ENCODE measurements at places on chromosomes 5 and 9. TPM values are rescaled to one million over a fixed set of nuclear protein-coding genes. Genes with fewer than 3 reads are reported as not detected.

DNA sequence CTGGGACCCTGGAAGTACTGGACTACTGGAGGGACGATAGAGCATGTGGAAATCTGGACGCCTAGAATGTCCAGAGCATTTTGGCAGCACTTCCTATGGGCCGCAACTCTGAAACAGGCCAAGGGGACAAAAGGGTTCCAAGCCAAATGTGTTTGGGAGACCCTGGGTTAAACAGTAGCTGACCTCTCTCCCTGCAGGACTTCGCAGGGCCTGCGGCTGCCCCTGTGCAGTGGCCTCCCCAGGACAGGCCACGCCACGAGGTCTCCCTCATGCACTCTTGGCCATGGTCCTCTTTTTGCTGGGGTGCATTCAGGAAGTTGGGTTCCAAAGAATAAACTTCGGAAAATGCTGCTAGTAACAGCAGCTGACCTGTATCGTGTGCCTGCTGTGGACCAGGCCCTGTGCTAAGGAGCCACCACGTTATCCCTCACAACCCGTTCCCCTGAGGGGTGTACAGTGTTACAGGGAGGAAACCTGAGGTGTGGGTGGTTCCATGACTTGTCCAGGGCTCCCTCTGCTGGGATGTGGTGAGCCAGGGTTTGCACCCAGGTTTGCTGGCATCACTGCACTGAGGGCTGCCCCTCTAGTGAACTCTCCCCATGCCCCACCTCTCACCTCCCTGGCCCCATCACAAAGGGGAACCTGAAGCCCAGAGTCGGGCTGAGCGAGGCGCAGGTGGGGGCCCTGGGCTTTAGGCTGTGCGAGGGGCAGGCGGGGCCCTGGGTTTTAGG lies 79.4 kb downstream of the AMBP start:
- no peak for DNase-seq

GRCh38 chr5:68920888-68921287 lies 172.9 kb upstream of the SLC30A5 start:
- no peak for DNase-seq

DNA sequence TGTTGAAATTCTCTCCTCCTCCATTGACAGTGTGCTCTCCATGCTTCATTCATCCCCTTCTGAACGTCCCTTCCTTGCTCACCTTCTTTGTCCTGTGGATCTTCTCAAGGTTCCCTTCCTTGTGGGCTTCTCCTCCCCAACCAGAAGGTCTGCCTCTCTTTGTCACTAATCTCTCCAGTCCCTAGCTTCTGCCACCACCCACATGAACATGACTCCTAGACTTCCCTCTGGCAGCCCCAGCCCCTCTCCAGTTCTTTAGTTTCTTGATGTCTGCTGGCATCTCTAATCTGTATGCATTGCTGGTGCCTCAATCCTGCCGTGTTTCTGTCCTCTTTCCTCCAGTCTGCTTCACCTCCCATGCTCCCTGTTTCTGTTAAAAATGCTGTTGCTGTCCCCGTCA lies 79.3 kb downstream of the ARHGAP26 start:
- DNase-seq, result no peak

DNA sequence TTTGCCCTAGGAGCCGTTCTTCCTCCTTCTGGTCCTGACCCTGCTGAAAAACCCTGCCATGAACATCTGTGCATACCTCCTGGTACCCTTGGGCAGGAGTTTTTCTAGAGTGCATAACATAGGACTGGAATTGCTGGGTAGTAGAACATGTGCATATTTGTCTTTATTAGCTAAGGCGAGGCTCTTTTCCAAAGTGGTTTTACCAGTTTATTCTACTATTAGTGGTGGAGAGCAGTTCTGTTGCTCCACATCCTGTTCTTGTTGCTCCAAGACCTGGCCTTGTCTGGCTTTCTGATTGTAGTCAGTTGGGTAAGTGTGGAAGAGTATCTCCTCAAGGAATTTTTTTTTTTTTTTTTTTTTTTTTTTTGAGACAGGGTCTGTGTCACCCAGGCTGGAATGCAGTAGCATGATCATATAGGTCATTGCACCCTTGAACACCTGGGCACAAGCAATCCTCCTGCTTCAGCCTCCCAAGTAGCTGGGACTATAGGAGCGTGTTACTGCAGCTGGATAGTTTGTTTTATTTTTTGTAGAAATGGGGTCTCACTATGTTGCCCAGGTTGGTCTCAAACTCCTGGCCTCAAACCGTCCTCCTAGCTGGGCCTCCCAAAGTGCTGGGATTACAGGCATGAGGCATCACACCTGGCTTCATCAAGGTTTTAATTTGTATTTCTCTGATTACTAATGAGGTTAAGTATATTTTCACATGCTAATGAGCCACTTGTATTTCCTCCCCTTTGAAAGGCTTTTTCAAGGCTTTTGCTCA lies 85.2 kb downstream of the SPRY4 start:
- DNase-seq, result no peak

DNA sequence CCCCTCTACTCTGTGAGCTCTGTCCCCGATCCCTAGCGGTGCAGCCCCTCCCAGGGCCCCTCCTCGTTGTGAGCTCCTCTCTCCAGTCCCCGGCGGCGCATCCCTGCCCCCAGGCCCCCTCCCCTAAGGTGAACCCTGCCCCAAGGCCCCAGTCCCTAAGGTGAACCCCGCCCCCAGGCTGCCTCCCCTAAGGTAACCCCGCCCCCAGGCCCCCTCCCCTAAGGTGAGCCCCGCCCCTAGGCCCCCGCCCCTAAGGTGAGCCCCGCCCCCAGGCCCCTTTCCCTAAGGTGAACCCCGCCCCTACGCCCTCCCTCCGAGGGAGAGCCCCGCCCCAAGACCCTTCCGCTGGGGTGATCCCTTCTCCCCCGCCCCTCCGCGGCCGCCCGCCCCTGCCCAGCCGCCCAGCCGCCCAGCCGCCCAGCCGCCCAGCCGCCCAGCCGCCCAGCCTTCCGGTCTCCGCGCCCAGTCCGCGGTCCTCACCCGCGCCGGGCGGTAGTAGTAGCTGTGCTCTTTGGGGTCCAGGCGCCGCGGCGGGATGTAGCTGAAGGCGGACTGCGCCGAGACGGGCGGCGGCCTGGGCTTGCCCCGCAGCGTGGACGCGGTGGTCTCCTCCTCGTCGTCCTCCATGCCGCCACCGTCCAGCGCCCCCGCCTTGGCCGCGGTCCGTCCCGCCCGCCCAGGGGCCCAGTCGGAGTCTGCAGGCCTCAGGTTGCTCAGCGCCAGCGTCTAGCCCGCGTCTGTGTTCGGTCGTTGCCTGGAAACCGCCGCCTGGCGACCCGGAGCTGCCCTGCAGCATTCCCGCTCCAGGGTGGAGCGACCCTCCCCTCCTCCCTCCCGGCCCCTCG lies at the start of gene CFAP90:
TSS of gene CFAP90 (minus strand) at position 739 of the 845 bp plus-strand sequence. CDS start at position 627, 112 bp downstream.
- DNase-seq, result peak; percentile 32

DNA sequence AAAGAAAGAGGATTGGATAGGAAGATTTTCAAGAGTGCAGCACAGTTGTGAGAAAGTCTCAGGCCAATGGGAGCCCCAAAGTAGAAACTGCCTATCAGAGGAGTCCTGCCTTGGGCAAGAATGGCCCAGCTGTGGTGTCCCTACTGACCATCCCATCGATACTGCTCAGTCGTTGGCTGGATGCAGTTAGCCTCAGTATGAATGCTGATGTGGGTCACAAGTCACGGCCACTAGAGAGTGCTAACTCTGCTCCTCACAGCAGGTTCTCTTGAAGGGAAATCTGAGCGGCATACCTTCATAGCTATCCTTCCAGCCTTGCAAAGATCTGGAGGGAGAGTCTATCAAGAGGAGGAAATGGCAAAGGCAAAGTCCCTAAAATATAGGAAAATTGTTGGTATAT lies 11.6 kb upstream of the CETN3 start:
- DNase-seq, result no peak

GRCh38 chr5:114360357-114360756 lies 1.5 kb upstream of the KCNN2 start:
- DNase-seq, result no peak

GRCh38 chr9:36999728-37000333 lies 34.2 kb downstream of the PAX5 start:
- DNase-seq, result no peak

DNA sequence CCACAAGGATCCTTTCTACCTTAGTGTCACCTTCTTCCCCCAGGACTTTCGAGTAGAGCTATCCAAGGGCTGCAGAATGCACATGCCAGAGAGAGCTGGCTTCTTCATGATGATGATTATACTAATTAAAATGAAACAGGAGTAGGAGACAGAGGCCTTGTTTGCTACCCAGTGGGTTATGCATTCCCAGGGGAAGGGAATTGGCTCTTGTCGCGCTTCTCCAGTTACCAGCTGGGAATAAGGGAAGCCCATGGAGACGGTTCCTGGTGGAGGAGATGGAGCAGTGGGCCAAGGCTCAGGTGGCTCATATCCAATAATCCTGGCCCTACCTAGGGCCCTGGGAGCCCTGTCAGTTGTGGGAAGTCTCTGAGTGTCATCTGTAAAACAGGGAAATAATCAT lies 65.1 kb downstream of the WWC1 start:
- no peak for DNase-seq

DNA sequence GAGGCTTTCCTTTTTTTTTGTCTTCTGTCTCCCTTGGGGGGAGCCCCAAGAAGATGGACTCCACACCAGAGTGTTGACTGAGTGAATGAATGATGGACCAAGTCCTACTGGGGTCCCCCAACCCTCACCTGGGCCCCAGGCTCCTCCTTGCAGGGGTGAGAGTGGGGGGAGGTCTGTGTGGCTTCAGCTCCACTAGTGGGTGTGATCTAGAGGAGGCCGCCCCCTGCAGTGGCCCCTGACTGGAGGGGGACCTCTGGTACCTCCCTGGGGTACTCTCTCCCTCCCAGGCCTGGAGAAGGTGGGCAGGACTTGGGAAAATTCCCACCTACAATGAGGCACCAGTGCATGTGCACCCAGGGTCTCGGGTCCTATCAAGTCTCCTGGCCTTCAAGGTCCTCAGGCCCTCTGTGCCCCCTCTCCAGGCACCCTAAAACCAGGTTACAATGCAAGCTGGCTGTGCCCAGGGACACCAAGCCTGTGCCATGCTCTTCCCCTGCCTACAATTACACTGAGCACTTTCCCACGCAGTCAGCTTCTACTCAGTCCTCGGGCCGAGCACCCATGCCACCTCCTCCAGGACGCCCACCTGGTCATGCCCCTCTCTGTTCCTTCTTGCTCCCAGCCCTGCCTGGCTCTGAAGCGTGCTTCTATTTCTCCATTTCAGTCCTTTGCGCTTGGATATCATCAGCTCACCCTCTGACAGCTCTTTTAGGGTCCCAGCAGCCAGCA lies 117.2 kb upstream of the PHYKPL start:
- DNase-seq, result no peak

GRCh38 chr9:82410866-82411265 lies 422.3 kb downstream of the SPATA31D1 start:
- DNase-seq, result no peak

DNA sequence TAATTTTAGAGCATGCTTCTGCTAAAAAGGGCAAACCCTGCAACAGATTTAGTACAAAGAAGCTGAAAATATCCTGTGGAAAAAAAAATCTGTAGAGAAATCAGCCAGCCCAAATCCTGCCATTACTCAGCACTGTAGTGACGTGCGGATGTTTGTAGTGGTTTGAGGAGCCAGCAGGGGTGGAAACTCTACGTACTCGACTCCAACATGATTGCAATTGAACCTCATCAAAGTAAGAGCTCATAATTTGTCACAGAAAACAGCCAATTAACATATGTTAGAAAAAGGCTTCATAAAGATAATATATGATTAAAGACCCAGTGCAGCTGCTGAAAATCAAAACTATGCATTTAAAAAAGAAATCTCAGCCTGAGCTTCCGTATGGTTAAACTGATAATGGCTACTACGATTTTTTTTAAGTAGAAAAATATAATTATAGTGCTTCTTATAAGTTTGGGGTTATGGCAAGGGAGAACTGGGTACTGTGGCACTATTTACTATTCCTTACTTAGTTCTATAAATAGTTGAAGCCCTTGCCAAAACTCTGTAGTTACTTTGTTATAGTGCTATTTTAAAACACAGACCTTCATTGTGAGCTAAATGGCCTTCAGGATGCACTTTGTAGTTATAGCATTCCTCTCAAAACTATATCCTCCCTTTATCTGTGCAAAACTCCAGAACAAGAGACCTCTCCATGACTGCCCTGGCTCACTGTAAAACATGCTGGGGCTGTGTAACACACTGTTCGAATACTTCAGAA lies 49.4 kb downstream of the MEF2C start:
- DNase-seq, result no peak

DNA sequence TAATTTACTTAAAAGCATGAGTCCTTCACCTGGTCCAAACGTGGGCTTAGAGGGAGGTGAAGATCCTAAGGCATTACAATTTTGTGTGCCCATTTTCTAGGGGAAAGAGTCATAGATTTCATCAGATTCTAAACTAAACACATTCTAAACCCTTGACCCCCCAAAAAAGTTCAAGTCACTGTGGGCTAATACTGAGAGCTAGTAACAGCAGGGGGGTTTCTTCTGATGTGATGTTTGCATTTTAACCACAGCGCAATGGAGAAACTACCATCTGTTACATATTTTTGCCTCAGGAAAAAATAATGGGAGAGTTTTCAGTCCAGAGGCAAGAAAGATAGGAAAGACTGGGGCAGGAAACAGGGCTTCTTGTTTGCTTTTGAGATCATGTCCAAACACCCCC lies 110.8 kb upstream of the SLC1A3 start:
- no peak for DNase-seq

DNA sequence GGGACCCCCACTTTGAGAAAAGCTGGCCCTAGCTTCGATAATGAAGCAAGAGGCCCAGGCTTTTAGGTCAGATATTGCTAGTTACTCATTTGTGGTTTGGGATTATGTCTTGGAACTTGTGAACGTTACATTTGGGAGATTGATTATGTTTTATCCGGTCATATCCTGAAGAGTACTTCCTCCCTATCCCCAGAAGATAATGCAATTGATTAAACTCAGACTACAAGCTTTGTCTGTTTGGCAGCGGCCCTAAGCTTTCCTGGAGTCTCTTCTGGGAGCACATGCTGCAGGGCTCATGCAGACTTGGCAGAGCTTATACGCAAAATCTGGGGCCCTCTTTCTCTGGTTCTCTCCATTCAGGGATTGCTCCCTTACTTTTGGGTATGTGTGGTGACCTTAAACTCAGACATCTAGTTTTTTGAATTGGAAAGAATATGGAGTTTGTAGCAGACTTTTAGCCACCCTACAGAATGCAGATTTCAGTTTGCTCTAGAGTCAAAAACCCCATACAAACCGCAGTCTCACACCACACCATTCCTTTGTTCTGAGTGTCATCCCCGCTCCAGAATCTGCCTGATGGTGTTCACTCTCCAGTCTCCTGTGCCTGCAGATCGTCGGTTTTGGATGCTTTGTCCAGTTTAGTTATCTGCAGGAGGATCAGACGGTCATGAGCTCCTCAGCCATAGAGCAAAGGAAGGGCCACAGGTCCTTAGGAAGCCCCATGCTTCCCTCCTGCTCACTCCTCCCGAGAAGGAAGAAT lies 449.5 kb upstream of the TRPC7 start:
- no peak for DNase-seq

DNA sequence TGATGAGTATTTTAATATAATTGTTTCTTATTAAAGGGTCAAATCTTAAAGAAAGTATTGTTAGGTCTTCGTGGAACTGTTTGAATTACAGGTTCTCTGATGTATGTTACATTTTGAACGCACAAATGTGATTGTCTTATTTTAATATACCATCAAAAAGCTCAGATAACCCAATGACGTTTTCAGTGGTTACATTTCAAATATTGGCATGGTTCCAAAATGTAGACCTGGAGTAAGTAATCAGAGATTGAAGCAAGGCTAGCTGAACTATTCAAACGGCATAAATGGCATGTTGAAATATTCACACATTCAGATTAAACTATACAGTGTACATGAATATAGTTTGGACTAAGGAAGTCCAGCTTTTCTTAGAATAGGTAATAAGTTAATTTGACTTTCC lies 281.7 kb upstream of the EFNA5 start:
- DNase-seq, result no peak

Gene CLTB
- total RNA-seq, result 199 TPM

Gene TLX3
- total RNA-seq, result not detected

Gene C5orf58
- total RNA-seq, result not detected

Gene ARSK
- total RNA-seq, result 1.7 TPM

Gene NR4A3
- total RNA-seq, result 0.69 TPM

Gene CARTPT
- not detected for total RNA-seq

Gene GDNF
- total RNA-seq, result 0.64 TPM

Measured in mucosa of descending colon (tissue), 3 donors.